ENCODE measurements at places on chromosomes 11 and 22.
A peak's percentile ranks its signal among the peaks of the same experiment; 100 is the strongest.

GRCh38 chr11:11988099-11988651, 20.3 kb downstream of the DKK3 start:
- no peak for DNase-seq

DNA sequence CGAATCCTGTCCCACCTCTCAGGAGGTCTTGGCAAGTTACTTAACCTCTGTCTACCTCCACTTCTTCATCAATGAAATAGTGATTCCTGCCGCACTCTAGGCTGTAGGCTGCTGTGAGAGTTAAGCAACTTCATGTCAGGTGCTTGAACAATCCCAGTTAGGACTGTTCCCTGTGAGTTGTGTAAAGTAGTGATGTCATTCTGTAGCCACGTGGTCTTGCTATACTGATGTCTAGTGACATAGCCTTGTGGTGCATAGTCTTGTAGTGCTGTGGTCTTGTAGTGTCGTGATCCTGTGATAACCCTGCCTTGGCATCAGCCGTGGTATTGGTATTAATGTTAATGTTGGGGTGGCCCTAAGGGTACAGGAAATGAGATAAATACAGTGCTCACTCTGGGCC, 30.3 kb upstream of the PRR5 start:
- DNase-seq, result no peak

GRCh38 chr22:42682113-42682851, 33.1 kb upstream of the CYB5R3 start:
- no peak for DNase-seq

- DNase-seq, result no peak
Observed at GRCh38 chr11:2381494-2382128, 4.5 kb downstream of the CD81 start.

- peak; percentile 94 for DNase-seq
Observed at GRCh38 chr22:49852898-49853894, at the start of gene ZBED4. Gene ZBED4 (plus strand): TSS chr22:49853844. CDS start chr22:49883663, 29,819 bp downstream.

DNA sequence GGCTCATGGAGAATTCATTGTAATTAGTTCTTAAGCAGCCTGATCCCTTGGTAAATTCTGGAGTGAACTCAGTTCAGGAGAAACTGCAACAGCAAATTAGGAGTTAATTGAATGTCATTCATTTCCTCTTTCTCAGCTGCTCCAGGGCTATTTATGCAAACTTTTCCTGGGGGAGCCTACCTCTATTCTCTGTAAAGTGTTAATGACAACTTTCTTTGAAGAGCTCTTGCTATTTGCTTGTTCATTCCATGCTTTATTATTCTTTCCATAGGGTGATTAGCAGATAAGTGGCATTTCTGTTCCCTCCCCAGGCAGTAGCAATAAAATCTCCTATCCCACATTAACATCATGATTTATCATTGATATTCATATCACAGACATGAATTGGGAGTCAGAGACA, 267.6 kb upstream of the DDI1 start:
- no peak for DNase-seq

DNA sequence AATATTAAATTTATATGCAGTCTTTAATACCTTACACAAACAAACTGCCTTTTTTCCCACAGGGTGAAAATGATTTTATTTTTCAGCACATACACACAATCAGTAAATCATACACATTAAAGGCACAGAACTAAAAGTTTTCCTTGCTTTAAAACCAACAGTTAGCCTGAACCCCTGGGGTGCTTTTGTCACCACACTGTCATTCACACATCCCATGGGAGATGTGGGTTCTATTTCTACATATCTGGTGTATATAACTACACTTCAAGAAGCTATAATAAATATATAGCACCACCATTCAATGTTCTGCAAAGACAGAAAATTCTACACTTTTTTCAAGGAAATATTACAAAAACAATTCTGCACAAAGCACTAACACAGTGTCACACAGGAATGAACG, 197.0 kb downstream of the GUCY1A2 start:
- no peak for DNase-seq

DNA sequence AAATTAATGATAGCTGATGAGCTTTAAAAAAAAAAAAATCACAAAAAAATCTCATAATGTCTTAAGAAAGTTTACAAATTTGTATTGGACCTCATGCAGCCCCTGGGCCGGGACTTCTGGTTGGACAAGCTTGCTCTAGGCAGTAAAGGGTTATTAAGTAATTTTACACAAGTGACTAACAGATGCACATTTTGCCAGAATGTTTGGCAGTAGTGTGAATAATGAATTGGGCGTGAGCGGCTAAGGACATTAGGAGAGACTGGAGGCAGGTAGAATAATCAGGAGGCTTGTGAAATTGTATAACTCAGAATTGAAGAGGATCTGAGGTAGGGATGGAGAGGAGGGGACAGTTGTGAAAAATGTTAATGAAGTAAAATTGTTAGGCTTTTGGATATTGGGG, 77.4 kb downstream of the HIPK3 start:
- DNase-seq, result no peak

- no peak for DNase-seq
Observed at GRCh38 chr11:95296165-95296564, 65.2 kb upstream of the SESN3 start.

DNA sequence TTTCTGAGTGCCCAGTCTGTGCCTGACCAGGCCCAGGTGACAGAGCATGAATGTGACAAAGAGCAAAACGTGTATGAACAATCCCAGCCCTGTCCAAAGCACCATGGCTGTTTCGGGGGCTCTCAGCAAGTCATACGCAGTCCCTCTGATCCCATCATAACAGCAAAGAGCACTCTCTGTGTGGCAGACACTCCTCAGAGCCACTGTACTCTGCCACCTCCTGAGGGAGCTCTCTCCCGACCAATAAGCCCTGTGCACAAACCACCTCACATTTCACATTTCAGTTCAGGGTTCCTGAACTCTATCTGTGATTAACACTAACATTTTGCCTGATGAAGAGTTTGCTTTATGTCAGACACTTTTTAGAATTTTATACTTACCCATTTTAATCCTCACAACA, 6.6 kb downstream of the DGCR2 start:
- DNase-seq, result no peak

GRCh38 chr11:117833401-117833891, 8.9 kb upstream of the FXYD2 start:
- no peak for DNase-seq

- no peak for DNase-seq
Observed at GRCh38 chr22:48838376-48838775, 989.3 kb downstream of the BRD1 start.

DNA sequence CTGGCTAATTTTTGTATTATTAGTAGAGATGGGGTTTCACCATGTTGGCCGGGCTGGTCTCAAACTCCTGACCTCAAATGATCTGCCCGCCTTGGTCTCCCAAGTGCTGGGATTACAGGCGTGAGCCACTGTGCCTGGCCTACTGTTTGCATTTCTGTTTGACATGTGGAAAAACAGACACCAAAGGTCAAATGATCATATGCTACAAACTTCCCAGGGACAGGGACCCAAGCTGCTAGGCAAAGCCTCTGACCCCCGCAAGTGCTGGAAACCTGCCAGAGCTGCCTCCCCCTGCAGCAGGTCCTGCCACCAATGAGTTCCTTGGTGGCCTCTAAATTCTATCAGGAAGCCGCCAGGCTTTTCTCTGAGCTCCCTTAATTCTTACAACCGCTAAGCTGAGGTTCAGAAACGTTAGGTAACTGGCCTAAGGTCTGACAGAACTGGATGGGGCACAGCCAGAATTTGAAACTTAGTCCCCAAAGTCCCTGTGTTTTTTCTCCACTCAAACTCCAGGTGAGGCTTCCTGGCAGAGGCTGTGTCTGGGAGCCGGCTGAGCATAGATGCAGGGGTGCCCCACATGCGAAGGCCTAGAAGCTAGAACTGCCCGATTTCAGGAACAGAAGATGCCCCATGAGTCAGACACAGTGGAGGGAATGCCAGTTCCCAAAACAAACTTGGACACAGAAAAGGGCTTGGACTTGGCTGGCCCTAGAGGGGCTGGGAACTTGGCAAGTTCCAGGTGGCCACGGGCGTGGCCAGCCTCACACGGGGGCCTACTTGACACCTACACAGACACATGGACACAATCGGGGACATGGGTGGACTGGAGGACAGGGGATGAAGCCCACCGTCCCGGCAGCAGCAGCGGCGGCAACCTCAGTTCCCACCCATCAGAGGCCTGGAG, 7.4 kb downstream of the CSNK1E start:
- DNase-seq, result no peak

DNA sequence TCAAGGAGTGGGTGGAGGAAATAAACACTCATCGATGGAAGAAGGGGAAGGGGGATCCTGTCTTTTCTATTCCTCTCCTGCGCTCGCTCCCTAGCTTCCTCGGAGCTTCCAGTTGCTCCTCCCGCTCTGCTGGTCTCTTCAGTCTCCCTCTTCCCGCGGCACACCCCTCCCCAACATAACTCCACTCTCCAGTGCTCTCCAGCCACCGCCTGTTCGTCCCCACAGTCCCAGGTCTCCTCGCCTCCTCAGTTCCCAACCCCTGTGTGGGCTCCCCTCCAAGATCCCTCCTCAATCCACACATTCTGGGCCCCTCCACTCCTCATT, 438 bp downstream of the ZW10 start:
- DNase-seq, result no peak

DNA sequence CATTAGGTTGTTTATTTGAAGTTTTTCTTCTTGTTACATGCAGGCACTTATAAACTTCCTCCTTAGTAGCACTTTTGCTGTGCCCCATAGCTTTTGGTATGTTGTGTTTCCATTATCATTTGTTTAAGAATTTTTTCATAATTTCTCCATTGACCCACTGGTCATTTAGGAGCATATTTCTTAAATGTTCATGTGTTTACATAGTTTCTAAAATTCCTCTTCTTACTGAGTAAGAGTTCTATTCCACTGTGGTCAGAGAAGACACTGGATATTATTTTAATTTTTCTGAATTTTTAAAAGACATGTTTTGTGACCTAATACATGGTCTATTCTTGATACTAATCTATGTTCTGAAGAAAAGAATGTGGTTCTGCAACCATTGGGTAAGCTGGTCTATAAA, 333.0 kb downstream of the DDX10 start:
- DNase-seq, result no peak

DNA sequence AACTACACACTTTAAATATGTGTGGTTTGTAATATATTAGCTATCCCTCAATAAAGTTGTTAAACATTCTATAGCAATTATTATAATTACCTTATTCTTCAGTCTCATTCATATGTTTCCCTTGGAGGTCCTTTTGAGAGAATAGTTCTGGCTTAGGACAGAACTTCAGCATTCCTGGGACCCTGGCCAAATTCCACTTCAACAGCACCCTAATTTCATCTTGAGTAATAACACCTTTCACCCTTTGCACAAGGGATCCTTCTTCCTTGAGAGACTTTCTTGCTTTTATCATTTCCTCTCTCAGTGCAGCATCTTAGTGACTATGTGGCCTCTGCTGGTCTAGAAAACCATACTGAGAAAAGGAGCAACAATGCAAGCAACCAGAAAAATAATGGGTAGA, 255.9 kb downstream of the C11orf87 start:
- no peak for DNase-seq

- no peak for DNase-seq
Observed at GRCh38 chr11:2877474-2877873, 8.1 kb downstream of the CDKN1C start.

DNA sequence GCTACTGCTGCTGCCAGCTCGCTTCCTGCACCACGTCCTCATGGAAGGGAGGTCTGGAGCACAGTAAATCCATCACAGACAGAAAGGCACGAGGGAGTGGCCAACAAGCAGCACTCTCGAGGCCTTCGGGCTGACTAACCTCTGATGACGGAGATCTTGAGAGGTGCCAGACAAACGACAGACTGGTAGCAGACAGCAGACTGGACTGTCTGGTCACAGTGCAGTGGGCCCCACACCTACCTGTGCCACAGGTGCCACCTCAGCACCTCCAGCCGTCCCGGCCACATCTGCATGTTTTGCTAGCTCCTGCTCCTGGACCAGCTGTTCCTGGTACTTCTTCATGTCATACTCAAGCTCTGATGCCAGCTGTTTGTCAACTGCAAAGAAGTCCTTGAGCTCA, 64.1 kb downstream of the NCAPD3 start:
- DNase-seq, result no peak

DNA sequence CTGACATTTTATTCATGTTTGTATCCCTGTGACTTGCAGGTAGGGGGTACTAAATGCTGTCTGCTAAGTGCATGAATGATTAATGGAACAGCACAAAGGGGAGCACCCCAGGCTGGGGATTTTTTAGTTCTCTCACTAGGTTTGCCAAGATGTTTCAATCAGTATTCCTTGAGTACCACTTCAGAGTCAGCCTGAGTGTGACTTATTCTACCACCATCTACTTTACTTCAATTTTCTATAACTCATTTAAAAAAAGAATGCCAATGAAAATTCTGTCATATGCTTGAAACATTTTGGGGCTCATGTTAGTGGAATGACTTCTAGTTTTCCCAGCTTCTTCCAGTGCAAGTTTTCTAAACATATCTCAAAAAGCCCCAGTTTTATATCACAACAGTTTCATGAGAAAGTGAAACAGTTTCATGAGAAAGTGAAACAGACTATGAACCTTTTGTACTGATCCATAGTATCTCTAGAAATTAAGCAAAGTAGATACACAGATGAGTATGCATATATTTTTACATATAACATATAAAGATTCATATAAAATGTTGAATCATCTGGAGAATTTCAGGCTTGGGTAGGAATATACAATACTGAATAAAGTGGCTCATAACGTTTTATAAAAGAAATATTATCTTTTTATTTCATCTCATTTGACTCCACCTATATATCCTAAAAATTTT, 252.4 kb downstream of the GRM5 start:
- no peak for DNase-seq

DNA sequence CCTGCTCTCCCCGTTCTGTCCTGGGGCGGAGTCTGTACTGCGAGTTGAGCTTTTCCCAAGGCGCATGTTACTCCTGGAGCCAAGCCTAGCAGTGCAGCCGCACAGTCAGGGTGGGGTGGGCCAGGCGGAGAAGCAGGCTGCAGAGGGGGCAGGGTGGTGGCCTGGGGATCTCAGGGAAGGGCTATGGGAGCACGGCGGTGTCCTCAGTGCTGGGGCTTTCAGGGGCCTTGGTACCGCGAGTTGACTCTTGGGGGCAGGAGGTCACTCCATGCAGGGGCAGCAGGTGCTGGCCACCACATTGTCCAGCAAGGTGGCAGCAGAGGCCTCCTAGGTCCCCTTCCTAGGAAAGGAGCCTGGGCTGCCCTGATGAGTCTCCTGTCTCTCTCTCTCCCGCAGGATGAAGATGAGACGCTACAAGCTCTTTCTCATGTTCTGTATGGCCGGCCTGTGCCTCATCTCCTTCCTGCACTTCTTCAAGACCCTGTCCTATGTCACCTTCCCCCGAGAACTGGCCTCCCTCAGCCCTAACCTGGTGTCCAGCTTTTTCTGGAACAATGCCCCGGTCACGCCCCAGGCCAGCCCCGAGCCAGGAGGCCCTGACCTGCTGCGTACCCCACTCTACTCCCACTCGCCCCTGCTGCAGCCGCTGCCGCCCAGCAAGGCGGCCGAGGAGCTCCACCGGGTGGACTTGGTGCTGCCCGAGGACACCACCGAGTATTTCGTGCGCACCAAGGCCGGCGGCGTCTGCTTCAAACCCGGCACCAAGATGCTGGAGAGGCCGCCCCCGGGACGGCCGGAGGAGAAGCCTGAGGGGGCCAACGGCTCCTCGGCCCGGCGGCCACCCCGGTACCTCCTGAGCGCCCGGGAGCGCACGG, 14.9 kb upstream of the MIEF1 start:
- DNase-seq, result no peak
